Suppressor macrophage treated with lipopolysaccharide for 4 hours (primary cell): ENCODE measurements at places on chromosomes 6 and 20.

GRCh38 chr6:23953976-23954375 is 172.0 kb upstream of the NRSN1 start:
- no peak for DNase-seq

DNA sequence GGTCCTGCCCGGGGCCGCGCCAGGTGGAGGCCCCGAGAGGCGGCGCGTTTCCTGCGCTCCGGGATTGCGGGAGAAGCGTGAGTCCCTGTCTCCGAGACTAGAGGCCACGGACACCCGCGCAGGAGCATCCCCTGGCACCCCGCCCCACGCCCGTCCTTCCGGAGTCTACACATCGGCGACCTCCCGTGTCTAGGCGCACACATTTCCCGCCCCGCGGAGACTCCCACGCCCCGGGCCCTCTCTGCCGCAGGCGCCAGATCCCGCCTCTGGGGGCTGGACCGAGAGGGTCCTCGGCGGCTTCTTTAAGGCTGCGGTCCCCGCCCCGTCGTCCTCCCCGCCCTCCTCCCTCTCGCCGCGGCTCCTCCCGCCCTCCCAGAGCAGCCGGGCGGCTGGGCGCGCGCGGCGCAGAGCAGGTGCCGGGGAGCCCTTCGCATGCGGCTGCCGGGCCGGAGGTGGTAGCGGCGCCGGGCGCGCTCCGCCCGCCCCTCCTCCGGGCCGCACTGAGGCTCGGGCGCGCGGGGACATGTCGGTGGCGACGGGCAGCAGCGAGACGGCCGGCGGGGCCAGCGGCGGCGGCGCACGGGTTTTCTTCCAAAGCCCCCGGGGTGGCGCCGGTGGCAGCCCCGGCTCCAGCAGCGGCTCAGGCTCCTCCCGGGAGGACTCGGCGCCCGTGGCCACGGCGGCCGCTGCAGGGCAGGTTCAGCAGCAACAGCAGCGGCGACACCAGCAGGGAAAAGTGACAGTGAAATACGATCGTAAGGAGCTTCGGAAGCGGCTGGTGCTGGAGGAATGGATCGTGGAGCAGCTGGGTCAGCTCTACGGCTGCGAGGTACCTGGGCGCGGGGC is at the start of gene PPP1R14C:
Gene PPP1R14C, plus strand, starts transcription at position 375 of the 846 bp plus-strand sequence. Its CDS starts 149 bp downstream, at position 524.
- DNase-seq = peak; percentile 40

DNA sequence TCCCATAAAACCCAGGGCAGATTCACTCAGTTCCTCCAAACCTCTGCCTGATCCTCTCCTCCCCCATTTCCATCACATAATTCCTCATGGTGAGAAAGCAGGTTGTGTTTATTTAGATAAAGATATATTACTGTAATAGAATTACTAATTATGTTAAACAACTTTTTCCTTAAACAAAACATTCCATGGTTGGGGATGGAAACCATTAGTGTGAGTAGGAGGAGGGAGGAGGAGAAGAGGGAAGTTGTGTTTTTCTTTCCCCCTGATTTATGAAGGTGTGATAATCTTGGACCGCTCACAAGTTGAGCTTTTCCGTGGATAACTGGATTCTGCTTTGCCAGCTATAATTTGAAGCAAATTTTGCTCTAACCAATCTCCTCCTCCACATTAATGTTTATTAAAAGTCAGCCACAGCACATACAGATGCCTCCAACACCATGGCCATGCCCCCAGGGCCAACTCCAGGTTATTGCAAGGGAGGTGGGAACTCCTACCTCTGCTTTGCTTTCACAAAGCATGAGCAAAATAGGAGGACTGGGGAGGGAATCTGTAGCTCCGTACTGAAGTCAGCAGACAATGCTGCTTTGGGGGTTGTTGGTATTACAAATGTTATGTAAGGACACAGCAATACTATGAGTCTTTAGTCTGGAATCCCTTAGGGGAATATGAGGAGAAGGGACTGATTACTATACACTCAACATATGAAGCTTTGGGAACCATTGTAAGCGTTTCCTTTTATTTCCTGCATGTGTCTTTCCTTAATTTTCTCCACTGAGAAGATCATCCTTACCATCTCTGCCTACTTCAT is 542.0 kb downstream of the DHX35 start:
- DNase-seq = no peak

- DNase-seq = no peak
These were observed 4.8 kb downstream of the COL9A1 start for GRCh38 chr6:70298068-70298467.

GRCh38 chr6:87728706-87729105 is 26.7 kb upstream of the AKIRIN2 start:
- DNase-seq = peak; percentile 44

DNA sequence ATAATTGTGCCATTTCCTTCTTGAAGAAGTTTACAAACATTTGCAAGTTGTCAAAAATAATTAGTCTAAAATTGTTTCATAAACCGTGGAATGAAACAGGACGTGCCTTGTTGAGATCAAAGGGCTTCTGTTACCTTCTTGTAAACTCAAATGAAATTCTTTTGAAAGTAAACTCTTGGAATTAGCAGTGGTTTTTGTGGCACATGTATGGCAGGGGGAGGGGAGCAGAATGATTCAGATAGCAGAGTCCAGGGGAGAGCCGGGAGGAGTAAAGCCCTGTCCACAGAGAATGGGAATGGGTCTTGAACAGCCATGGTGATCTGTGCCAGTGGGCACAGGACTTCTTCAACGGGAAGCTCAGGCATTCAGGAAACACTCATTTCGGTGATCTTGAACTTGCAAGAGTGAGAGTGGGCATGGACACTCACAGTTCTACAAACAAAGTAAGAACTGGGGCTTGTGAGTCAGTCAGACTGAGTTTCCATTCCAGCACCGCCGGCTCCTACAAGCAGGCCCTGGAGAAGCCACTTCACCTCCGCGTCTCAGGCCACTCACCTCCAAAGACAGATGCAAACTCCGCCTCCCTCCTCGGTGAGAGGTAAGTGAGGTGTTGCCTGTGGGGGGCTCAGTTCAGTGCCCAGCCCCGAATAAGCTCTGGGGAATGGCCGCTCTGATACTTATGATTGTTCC is 143.1 kb downstream of the CDH26 start:
- no peak for DNase-seq

- no peak for DNase-seq
These were observed 5.3 kb upstream of the DNAAF9 start for GRCh38 chr20:3412600-3413392.

GRCh38 chr6:142374965-142375733 is 73.3 kb downstream of the ADGRG6 start:
- DNase-seq = no peak

- no peak for DNase-seq
These were observed 117.9 kb upstream of the MLN start for GRCh38 chr6:33921745-33922144.

GRCh38 chr6:112231594-112232060 is 22.7 kb downstream of the LAMA4 start:
- DNase-seq = no peak

- DNase-seq = no peak
These were observed 51.3 kb downstream of the VSTM2L start for GRCh38 chr20:37954190-37954589.

- DNase-seq = peak; percentile 58
These were observed 36.8 kb upstream of the CDKAL1 start for GRCh38 chr6:20497216-20498040.

GRCh38 chr6:43942616-43943015 is 172.6 kb downstream of the VEGFA start:
- no peak for DNase-seq

DNA sequence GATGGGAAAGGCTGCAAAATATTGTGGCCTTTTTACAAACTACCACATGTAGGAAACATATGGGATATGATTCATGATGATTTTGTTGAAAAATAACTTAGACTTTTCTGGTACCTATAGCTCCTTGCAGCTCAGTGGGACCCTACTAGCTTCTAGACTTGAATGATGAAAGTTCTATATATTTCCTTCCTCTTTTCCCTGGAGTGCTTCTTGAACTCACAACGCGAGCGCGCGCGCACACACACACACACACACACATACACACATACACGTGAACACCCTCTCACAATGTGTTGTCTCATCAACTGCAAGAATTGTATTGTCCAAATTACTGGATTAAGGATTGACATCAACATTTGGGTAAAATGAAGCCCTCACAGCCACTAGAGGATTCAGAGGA is 61.9 kb downstream of the TOX2 start:
- peak; percentile 19 for DNase-seq

- no peak for DNase-seq
These were observed 285.4 kb downstream of the THBS2 start for GRCh38 chr6:168968228-168968627.
